ENCODE measurements at places on chromosomes 5 and 9.

DNA sequence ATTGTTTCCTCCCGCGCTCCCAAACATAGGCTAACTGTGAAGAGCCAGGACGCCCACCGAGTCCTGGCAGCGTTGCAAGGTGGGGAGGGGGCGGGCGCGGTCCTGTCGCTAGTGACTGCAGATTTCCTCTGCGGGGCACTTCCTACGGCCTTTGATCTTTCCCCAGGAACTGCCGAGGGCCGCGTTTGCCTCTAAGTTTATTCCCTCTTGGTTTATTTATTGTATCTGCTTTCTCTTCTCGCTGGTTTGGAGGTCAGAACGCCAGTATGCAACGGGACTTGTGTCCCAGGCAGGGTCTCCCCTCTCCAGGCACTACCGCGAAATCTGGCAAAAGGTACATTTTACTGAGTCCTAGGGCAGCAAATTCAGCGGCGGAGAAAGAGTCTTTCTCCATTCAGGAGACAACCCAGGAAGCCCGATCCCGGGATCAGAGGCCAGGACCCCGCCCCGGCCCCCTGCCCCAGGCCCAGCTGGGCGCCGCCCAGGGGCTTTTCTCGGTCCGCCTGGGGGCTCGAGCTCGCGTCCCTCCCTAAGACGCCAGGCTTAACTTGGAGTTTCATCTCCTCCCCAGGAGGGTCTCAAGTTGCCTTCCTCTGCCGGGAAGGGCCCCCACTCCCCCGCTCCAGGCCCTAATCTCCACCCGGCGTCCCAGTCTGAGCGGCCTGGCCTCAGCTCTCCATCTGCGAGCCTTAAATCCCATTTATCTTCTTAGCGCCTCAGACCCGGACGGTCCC lies 884 bp upstream of the EGFLAM start:
- DNase-seq = no peak

DNA sequence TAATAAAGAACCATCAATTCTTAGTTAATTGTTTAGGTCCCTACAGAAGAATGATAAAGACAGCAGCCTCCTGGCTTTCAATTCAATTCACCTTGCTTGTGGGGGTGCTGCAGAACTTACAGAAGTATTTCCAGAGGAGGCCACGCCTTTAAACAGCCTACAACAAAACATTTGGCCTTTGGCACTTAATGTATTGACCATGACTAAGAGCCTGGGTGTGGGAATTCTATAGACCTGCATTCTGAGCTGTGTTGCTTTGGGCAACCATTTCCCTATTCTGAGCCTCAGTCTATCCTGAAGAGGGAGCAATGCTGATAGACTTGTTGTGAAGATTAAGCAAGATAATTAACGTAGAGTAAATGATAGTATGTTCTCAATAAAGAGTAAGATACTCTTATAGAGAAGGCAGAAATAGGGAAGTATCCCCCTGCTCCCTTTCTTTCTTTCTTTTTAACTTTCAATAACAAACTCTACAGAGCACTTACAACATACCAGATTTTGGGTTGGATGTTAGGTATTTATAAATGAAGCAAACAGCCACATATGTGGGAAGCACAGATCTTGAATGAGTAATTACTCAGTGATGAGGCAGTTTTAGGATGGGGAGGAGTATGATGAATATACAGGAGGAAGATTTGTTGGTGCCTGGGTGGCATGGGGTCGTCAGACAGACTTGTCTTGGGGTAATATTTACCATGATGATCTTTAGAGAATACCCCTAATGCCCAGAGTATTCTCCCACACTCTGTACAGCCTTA lies 28.4 kb downstream of the PAPPA start:
- DNase-seq = no peak

- DNase-seq = no peak
Observed at GRCh38 chr5:41275813-41276512, 62.6 kb upstream of the C6 start.

DNA sequence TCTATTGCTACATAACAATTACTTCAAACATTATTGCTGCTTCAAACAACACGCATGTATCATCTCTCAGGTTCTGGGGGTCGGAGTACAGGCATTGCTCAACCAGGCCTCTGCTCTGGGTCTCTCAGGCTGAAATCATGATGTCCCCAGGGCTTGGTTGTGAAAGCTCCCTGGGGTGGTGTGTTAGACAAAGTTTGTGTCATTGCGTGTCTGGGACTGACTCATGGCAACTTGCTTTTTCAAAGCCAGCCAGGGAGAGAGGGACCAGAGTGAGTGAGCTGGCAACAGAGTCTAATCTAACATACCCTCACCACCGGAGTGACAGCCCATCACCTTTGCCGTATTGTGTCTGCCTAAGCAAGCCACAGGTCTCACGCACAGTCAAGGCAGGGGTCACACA lies 259.2 kb upstream of the NFIL3 start:
- no peak for DNase-seq

DNA sequence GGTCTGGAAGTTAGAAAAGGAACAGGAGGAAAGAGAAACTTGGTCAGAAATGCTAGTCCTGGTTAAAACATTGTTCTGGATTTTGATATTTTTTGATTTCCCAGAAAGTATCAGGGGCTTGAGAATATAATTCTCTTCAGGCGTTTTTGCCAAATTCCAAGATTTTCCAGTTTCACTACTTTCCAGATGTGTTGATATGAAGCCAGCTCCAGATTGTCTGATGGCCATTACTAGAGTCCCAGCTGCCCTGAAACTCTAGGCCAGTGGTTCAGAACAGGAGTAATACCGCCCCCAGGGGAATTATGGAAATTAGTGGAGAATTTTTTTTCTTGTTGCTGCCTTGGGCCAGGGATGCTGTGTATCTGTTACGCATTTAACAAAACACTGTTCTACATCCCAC lies 88.6 kb downstream of the KCNN2 start:
- no peak for DNase-seq

- no peak for DNase-seq
Observed at GRCh38 chr5:164146223-164146622, 640.8 kb downstream of the MAT2B start.

GRCh38 chr9:8062459-8062858 lies 262.9 kb upstream of the DMAC1 start:
- no peak for DNase-seq

DNA sequence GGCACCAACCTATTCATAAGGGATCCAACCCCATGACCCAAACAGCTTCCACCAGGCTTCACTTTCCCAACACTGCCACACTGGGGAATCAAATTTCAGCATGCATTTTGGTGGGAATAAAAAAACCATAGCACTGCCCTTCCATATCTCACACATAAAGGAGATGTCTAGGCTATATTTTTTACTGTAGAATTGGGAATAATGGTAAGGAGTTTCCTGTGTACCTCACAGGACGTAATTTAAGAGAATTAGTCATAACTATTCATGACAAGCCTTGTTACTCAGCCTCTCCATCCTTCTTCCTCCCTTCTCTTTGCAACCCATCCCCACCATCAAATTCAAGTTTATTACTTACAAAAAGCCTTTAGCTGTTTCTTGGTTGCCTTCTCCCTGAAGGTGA lies 352.1 kb downstream of the MLLT3 start:
- no peak for DNase-seq

DNA sequence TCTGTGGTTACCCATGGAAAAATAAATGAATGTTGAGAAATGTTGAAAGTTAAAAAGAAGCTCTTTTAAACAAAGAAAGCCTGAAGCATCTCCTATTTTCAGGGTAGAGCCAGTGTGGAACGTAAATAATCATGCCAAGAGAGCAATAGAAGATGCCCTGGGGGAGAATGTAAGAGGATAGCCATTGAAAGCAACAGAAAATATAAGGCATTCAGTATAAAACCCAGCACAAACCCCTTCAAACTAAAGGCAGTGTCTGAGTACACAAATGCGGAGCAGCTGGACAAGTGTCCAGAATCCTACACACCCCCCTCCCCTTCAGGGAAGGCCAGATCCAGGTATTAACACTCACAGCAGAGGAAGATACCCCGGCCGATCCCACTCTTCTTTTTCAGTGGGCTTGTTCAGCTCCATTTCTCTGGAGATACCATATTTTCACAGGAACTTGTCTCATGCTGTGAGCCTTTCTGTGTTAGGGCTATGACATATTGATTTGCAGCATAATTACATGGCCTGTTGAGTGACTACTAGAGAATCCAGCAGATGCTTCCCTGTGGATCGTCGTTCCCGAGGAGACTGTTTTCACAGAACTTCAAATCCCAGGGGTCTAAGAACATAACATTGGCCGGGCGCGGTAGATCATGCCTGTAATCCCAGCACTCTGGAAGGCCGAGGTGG lies 101.2 kb downstream of the PLK2 start:
- no peak for DNase-seq

- no peak for DNase-seq
Observed at GRCh38 chr5:13860146-13860545, 84.3 kb downstream of the DNAH5 start.

GRCh38 chr5:31156631-31157160 lies 36.8 kb upstream of the CDH6 start:
- DNase-seq = no peak

- DNase-seq = no peak
Observed at GRCh38 chr5:160477266-160477970, 55.8 kb downstream of the PTTG1 start.

DNA sequence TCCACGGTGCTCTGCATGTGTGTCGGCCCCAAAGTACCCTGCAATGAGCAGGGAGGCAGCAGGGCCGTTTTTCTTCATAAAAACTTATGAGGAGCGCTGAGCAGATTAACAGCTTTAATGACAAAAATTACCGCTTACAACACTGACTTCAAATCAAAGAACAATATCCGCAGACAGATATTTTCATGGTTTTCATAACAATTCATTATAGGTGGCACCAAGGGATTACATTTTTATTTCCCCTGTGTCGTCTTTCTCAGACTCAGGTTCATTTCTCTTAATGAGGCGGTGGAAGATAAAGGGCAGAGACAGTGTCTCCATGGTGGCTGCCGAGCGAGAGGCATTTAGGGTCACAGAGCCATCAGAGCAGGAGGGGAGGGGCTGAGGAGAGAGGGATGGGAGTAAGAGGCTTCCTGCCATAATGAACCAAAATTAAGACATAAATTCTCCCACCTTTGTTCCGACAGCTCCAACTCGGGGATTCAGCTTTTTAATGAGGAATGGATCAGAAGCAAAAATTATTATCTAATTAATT lies 240.7 kb upstream of the CLINT1 start:
- no peak for DNase-seq

GRCh38 chr5:87827539-87827938 lies 414.8 kb upstream of the CCNH start:
- DNase-seq = no peak

DNA sequence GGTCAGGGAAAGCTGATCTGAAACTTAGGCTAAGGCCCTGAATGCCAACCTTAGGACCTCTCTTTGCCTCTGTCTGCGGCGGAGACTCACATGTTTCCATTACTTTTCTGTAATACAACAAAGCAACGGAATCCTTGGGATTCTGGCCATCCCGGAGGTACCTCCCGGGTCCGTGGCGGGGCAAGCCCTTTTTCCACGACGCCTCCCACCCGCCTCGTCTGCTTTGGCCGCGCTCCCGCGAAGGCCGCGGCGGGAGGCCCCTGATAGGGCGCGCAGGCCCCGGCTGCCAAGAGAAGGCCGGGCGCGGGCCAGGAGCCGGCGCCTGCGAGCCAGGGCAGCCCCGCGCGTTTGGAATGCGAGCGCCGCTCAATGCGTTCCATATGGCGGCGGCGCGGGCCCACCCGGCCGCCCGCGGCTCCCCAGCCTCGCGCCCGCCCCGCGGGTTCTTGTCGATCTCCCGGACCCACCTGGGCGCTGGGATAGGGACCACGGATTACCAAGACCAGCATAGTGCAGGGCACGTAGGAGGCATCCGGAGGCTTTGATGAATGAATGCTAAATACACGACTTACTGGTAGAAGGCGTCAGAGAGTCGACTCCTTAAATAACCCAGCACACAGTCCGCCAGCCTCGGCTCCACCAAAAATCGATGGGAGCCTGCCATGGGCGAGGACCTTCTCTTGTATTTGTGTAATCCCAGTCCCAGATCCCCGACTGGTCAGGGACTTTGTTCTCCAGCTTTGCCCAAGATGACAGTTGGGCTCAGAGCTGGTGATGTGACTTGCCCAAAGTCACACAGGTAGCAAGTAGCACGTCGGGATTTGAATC lies 17.5 kb upstream of the PHF19 start:
- no peak for DNase-seq

DNA sequence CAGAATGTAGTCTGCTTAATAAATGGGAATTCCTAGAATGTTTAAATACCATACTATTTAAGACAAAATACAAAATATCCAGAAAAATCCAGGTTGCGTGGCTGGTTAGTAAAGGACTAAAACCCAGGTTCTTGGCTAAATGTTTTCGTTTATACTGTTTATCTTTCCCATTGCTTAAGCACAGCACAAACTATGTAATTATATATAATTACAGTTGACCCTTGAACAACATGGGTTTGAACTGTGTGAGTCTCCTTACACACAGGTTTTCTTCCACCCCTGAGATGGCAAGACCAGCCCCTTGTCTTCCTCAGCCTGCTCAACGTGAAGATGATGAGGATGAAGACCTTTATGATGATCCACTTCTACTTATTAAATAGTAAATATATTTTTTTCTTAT lies 24.7 kb downstream of the XPA start:
- DNase-seq = no peak

GRCh38 chr9:134887686-134888602 lies 7.3 kb downstream of the FCN2 start:
- no peak for DNase-seq

DNA sequence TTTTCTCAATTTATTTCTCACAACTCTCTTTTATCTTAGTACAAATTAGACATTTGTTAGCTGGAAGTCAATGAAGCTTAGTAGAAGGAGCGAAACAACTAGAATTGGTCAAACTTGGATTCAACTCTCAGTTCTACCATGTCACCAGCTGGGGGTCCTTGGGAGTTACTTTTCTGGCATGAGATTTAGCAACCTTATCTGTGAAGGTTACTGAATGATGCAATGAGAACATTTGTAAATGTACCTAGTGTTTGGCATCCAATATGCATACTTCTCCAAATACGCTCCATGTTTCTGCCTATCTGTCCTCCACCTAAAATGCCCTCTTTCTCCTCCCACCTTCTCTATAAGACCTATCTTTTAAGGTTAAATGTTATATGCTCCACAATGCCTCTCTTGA lies 6.3 kb downstream of the HNRNPA0 start:
- no peak for DNase-seq

DNA sequence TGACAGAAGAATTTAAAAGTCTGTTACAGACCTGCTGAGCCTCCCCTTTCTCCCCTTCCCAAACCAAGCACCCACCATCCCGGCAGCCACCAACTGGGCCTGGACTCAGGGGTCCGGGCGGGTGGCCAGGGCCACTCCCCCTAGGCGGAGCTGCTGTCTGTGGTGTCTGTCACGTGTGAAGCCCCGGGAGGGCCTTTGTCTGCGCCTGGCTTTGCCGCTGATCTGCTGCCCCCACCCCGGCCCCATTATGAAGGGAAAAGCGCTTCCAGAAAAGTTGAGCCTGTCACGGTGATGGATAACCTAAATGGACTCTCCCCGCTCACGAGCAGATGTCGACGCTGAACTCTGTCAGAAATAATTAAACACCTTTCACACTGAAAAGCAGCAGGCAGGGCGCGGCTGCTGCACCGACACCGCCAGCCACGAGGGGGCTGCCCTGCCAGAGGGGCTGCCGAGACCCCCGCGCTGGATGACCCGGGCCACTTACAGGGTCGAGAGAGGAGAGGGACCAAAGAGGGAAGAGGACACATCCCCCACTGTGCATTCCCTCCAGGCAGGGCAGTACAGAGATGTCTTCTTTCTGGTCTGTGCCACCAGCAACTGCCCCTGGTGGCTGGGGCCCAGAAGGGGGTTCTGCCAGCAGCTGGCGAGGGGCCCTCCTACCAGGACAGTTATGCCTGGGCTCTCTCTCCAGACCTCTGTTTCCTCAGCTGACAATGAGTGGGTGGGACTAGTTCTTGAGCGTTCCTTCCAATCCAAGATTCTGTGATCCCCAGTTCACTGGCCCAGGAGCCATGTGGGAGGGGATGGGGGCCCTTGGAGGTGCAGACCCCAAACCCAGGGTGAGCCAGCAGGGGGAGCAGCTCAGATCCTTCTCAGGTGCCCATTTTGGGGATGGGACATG lies 36.0 kb upstream of the BARHL1 start:
- DNase-seq = no peak
